ENCODE measurements at places on chromosomes 16 and 17.

GRCh38 chr16:8806272-8806983, 8.8 kb downstream of the PMM2 start:
- DNase-seq, result no peak

DNA sequence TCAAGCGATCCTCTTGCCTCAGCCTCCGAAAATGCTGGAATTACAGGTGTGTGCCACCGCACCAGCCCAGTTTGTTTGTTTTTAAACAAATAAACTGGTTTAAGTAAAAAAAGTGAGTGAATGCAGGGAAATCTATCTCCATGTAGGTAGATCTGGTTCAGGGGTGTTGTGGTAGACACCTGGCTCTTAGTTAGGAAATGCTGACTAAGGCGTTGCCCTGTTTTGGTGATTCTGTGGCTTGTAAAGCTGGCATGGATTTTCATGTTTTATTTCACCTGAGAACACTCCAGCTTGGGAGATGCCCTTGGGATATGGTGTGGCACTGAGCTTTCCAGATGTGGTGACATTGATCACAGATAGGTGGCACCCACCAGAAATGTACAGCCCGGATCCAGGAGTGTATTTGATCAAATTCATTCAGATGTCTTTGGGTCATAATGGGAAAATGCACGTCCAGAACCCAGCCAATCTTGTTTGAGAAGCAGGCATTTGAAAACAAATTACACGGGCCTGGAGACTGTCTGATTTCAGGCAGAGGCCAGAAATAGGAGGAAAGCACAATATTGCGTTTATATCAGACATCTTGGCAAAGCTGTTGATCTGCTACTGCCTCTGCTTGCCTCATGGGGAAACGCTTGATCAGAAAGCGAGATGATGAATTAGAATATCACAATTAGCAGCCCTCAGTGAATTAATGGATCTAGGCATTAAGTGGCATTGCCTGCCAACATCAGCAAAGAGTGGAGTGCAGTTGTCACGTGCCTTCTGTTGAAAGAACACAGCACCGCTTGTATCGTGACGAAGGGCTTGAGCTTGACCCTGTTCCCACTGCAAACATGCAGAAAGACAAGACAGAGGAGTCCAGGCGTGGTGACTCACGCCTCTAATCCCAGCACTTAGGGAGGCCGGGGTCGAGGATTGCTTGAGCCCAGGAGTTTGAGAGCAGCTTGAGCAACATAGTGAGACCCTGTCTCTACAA, 7.3 kb upstream of the IL34 start:
- no peak for DNase-seq

DNA sequence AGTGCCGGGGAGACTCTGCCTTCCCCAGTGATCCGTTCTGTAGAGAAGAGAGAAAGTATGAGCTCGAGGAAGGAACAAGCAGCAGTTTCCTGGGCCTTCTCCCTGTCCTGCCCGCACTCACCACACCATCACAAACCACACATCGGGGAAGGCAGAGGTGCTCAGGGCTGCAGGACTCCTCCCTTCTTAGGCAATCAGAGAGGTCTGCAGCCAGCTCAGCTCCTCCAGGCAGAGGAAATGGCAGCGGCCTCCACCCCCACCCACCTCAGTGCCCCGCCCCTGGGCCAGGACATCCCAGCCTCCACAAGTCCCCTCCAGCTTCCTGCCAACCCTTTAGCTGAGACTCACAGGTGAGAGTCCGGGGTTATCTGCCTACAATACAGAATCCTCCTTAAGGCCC, 2.0 kb downstream of the ZNF319 start:
- no peak for DNase-seq

GRCh38 chr17:40827746-40828453, 5.5 kb upstream of the KRT10 start:
- no peak for DNase-seq

GRCh38 chr17:34252444-34253138, 2.5 kb upstream of the CCL2 start:
- DNase-seq, result no peak

- DNase-seq, result no peak
These were observed 12.5 kb downstream of the TIMM22 start for GRCh38 chr17:1009229-1010085.
